NCI-H1092 (cell line): ENCODE measurements at places on chromosomes 2 and 18.

DNA sequence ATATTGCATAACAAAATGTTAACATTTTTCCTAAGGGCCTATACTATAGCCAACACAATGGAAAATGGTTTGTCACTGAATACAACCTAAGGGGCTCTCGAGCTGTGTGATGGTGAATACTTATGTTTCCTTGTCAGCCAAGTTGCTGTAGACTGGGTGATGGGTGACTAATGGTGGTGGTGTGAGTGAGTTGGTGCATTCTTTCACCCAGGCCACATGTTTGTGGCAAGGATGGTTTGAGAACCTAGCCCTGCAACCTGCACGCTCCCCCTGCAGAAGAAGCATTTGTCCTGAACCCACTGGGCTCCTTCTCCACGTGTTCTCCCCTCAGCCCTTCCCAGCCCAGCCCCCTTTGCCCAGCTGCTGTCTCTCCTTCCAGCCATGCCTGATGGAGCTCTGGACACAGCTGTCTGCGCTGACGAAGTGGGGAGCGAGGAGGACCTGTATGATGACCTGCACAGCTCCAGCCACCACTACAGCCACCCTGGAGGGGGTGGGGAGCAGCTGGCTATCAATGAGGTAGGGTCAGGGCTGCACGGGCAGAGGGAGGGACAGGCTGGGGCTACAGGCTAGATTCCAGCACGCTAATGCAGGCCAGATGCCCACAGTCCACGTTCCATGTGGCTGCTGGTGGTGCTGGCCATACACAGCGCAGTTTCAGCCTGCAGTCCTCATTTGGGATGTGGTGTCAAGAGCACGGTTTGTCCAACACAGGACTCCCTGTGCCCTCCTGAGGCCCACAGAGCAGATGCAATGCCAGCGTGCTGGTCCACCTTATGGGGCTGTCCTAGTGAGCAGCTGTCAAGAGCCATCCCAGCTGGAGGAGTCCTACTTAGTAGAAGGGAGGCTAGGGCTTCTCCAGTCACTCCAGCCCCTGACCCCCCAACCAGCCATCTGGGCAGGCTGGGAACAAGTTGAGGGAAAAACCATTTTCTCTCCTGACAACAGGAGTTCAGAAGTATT, 65.4 kb downstream of the FAM168B start:
- DNase-seq: no peak

DNA sequence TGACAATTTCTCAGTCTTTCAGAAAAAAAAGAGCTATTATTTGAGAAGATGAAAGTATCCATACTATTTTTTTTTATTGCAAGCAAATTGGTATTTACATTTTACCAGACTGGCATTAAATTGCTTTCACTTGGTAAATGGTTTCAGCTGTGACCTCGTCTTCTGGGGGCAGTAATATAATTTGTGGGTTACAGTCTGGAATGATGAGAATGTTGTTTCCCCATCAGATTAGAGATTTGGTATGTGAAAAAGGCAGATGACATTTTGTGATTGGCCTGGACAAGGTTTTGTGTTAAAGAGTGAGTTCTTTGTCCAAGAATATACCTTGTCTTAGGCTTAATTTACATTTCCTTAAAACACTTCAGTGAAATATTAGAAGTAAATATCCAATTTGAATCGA, 390.1 kb upstream of the ST6GAL2 start:
- no peak for DNase-seq

DNA sequence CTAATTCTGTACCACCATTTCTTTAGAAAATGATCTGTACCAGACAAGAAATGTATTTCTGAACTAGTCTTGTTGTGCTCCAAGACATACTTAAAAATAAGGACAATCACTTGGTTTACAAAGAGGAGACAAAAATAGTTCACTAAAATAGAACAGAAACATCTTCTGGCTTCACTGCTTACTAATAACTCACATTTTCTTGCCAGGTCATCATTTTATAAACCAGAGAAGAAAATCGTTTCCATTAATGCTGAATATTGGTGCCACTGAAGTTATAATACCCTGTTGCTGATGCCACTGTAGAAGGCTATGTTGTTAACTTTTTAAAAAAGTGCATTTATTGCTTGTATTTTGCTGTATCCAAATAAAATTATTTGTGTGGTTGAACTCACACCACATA, 94.8 kb upstream of the ZNF236 start:
- no peak for DNase-seq

DNA sequence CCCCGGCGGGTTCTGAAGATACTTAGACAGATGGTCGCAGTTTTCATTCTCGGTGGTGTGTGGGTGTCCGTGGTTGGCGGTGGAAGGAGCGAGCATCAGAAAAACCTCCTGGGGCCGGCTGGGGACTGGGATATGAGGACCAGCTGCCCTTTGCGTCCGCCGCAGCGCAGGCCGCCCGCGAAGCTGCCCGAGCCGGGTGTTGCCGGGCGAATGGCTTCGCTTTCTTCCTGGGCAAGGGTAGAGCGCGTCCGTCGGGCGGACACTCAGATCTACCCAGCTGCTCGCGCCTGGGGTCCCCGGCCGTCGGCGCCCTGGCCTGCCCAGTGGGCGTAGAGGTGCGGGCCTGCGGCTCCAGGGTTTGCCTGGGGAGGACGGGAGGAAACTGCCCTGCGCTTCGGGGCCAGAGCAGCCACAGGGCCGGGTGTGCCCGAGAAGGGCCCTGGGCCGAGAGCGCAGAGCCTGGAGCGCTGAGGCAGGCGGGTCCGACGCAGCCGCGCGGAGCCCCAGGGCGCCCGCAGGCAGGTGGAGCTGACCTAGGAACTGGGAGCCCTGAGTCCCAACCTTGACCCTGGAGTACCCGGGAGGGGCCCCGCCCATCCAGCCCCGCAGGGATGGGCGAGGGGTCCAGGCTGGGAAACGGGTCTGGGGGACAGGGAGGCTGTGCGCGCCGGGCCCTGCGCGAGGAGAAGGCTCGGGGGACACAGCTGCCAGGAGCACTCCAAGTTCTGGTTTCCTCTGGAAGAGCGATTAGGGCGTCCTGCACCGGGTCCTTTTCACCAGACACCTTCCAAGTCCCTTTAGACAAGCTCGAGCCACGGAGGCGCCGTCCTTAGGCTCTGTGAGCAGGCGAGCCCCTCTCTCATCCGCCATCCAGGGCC, 1.3 kb downstream of the TWIST2 start:
- DNase-seq: no peak

GRCh38 chr2:36403675-36404230, 48.2 kb downstream of the CRIM1 start:
- no peak for DNase-seq

GRCh38 chr2:98607741-98608115, 584 bp downstream of the COA5 start:
- DNase-seq: no peak

- DNase-seq: no peak
These were observed 150.1 kb upstream of the RIOK3 start for GRCh38 chr18:23302851-23303527.

GRCh38 chr2:126796931-126797621, 101.6 kb upstream of the TEX51 start:
- no peak for DNase-seq

- no peak for DNase-seq
These were observed 1144.6 kb upstream of the CDH2 start for GRCh38 chr18:29321561-29321960.

GRCh38 chr2:185130685-185131084, 532.4 kb downstream of the ZNF804A start:
- no peak for DNase-seq

- no peak for DNase-seq
These were observed 460.4 kb upstream of the ZNF804A start for GRCh38 chr2:184137955-184138354.

DNA sequence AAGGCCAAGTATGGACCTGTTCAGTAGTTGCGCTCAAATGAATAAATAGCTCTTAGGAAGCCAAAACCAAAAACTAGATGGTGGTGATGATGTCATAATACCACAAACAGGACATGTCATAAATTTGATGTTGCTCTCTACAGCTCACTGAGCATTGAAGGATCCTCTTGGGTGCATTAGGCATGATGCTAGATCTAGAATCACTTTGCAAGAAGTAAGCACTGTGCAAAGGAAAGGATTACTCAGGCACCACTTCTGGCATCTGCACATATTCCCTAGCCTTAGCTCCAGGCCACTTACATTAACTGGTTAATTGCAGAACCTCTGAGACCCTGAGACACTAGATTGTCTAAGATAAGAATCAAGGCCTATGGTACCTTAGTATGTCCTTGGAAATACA, 58.0 kb downstream of the LRRTM1 start:
- no peak for DNase-seq

- DNase-seq: no peak
These were observed 4.8 kb upstream of the KCNG2 start for GRCh38 chr18:79792988-79793355.
